ENCODE measurements at places on chromosomes 1 and 21. TPM values are rescaled to one million over a fixed set of nuclear protein-coding genes. Genes with fewer than 3 reads are reported as not detected.

The KRTCAP2 gene
- 97.2 TPM for total RNA-seq

The FCRL3 gene
- total RNA-seq, result not detected

The OR14K1 gene
- total RNA-seq, result not detected

The NBPF11 gene
- total RNA-seq, result 5.7 TPM

The KMO gene
- total RNA-seq, result 2.4 TPM

All from GM12878 (cell line).